ENCODE measurements at places on chromosomes 13 and 19.

DNA sequence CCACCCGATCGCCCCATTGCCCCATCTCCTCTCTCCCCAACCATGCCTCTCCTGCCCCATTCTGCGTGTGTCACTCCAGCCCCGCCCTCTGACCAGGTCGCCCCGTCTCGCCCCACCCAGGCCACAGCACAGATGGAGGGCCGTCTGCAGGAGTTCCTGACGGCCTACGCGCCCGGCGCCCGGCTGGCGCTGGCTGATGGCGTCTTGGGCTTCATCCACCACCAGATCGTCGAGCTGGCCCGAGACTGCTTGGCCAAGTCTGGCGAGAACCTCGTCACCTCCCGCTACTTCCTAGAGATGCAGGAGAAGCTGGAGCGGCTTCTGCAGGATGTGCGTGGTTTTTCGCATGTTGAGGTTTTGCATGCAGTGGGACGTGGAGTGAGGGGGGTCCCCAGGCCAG, 26.2 kb downstream of the MAST3 start:
- no peak for DNase-seq

- no peak for DNase-seq
These were observed 79.7 kb downstream of the EFNB2 start for GRCh38 chr13:106455777-106456176.

GRCh38 chr19:35083691-35084508, 31.7 kb upstream of the FXYD3 start:
- no peak for DNase-seq

GRCh38 chr13:40920826-40921225, 98.3 kb downstream of the ELF1 start:
- DNase-seq, result no peak

GRCh38 chr19:21508198-21508597, 2.8 kb downstream of the ZNF429 start:
- no peak for DNase-seq

DNA sequence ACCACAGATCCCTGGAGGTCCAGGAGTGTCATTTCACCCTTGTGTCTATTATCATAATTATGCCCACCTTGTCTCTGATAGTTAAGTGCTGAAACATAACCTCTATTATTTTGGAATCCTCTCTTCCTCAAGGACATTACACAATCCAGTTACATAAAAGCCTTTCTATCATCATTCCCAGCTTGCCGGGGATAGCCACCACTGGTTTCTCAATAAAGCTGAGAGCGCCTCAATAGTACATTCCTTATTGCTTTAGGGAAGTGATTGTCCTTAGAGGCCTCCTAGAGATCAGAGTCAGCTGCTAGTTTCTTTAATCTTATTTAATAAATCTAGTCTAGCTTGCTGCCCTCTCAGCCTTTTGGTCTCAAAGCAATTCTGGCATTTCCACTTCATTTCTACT, 490.0 kb upstream of the ATXN8OS start:
- DNase-seq, result no peak
